ENCODE measurements at places on chromosomes 5 and 9. TPM values are rescaled to one million over a fixed set of nuclear protein-coding genes. Genes with fewer than 3 reads are reported as not detected.

DNA sequence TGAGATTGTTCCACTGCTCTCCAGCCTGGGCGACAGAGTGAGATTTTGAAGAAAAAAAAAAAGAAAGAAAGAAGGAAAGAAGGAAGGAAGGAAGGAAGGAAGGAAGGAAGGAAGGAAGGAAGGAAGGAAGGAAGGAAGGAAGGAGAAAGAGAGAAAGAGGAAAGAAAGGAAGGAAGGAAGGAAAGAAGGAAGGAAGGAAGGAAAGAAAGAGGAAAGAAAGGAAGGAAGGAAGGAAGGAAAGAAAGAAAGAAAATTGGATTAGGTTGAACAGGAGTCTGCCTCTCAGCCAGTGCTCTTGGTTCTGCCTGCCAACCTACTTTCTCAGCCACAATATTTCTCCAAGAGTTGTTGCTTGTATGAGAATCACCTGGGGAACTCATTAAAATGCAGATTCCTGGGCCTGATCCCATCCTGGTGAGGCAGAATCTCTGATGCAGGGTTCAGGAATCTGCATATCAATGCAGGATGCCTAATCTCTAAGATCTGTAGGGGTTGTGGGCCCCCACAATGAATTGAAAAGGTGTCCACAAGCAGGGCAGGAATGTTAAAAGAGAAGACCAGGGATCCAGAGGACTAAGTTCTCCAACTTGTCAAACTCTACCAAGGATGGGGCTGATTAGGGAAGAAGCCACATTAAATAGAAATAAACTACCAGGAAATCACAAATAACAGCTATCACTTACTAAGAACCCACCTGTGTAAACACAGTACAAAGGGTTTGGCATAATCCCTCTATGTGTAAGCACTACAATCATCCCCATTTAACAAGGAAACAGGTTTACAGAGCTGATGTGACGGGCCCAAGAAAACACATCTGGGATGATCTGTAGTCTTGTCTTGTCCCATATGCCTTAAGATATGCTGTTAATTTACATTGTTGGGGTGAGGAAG, 23.4 kb upstream of the GALNT10 start:
- DNase-seq = no peak

- no peak for DNase-seq
Measured at GRCh38 chr5:120062515-120062917, 401.6 kb upstream of the PRR16 start.

GRCh38 chr9:132214027-132214622, 52.3 kb downstream of the NTNG2 start:
- DNase-seq = peak; percentile 63

GRCh38 chr5:153896701-153897100, 142.0 kb downstream of the FAM114A2 start:
- peak; percentile 17 for DNase-seq

Gene PCDHGA8
- 1.9 TPM for total RNA-seq

Gene CSNK1G3
- total RNA-seq = 48.0 TPM

Gene SPINK4
- total RNA-seq = 2.5 TPM
